ENCODE measurements at places on chromosomes 11 and 22.

- H3K4me3 ChIP-seq = no peak overlapping the region
- no peaks in the 10 kb centered on the region for H3K4me1 ChIP-seq
- no peak for DNase-seq
- no peaks in the 10 kb centered on the region for H3K36me3 ChIP-seq
- no peak overlapping the region for H3K27ac ChIP-seq
Measured at GRCh38 chr11:19849947-19850593, 137.4 kb downstream of the NAV2 start.

GRCh38 chr11:2128130-2128510 is 11.1 kb downstream of the IGF2 start:
- peaks cover 76% of the 10 kb centered on the region for H3K27me3 ChIP-seq
- H3K27ac ChIP-seq = no peak overlapping the region
- H3K36me3 ChIP-seq = no peaks in the 10 kb centered on the region
- no peak for DNase-seq

DNA sequence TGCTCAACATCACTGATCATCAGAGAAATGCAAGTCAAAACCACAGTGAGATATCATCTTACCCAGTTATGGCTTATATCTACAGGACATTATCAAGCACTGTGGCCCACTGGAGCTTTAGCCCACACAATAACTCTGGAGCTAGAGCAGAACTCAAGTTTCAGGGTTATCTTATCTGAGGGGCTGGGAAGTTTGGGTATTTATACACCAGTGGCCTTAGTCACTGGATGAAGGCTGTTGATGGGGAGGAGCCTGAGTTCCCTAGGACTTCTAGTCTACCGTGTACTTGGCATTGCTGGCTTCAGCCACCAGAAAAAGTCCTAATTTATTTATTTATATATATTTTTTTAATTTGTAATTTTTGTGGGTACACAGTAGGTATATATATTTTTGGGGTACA is 19.3 kb downstream of the HSD17B12 start:
- peaks cover 61% of the 10 kb centered on the region for H3K36me3 ChIP-seq
- DNase-seq = no peak
- H3K4me1 ChIP-seq = peaks cover 28% of the 10 kb centered on the region
- no peak overlapping the region for H3K27ac ChIP-seq
- no peaks in the 10 kb centered on the region for H3K27me3 ChIP-seq

DNA sequence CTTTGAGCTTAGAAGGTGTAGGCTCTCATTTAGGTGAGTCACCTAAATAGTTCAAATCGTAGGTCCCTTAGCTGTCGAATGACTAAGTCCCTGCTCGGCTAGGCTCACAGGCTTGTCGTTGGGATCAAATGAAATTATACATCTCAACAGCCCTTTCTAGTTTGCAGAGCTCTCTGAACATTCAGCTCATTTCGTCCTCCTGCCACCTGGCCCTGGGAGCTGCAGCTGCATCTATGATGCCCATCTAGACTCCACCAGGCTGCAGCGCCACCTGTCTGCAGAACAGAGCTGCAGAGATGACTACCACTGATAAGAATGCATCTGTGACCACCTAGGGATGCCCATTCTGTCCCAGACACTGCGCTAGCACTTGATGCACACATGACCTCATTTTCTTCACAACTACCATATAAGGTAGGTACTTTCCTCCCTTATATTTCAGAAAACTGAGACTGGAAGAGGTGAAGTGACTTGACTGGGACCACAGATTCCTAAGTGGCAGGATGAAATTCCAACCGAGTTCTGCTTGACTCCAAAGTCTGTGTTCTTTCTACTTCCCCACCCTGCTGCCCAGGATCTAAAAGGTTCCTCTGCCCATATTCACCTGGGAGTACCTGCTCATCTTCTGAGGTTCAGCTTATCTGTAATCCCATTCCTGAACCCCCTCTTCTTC is 141.1 kb upstream of the NARS2 start:
- peak; percentile 13 for DNase-seq
- H3K4me1 ChIP-seq = no peaks in the 10 kb centered on the region
- H3K36me3 ChIP-seq = no peaks in the 10 kb centered on the region
- no peak overlapping the region for H3K27ac ChIP-seq
- no peak overlapping the region for H3K4me3 ChIP-seq
- peaks cover 6% of the 10 kb centered on the region for H3K27me3 ChIP-seq

DNA sequence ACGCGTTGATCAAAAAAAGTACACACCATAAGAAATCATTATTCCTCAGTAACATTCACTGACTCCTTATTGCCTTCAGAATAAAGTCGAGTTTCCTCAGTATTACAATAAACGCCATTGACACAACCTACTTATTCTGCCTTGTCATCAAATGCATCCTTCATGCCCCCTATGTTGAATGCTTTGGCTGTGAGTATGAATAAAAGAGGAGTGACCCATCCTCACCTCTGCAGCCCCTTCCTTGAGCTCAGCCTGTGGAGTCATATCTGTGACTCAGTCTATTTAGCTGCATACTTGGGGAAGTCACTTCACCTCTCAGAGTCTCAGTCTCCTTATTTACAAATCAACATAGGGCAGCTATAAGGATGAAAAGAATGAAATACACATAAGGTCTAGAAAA is 65.1 kb downstream of the USP35 start:
- no peak overlapping the region for H3K27ac ChIP-seq
- peaks cover 1% of the 10 kb centered on the region for H3K36me3 ChIP-seq
- H3K27me3 ChIP-seq = no peaks in the 10 kb centered on the region

DNA sequence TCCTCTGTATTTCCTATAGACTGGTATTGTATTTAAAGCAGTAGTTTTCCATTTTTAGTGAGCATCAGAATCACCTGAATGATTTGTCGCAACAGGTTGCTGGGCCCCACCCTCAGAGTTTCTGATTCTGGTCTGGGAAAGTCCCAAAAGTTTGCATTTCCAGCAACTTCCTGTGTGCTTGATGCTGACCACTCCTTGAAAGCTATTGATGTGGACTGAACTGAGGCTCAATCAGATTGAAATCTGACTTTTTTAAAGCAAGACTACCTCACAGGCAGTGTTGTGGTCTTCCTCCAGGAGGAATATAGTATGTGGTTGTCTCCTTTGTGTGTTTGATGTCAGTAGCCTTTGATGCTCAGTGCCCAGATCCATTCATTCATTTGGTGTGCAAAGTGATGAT is 17.2 kb upstream of the MPZL2 start:
- H3K4me1 ChIP-seq = peaks cover 20% of the 10 kb centered on the region
- peak overlapping the region; percentile 5 for H3K27ac ChIP-seq
- DNase-seq = peak; percentile 13
- no peak overlapping the region for H3K4me3 ChIP-seq
- H3K27me3 ChIP-seq = peaks cover 6% of the 10 kb centered on the region
- H3K36me3 ChIP-seq = peaks cover 6% of the 10 kb centered on the region

GRCh38 chr11:15988693-15989231 is 367.6 kb downstream of the SOX6 start:
- no peaks in the 10 kb centered on the region for H3K27me3 ChIP-seq
- H3K36me3 ChIP-seq = no peaks in the 10 kb centered on the region
- H3K27ac ChIP-seq = no peak overlapping the region
- H3K4me1 ChIP-seq = no peaks in the 10 kb centered on the region
- no peak for DNase-seq

GRCh38 chr11:95557376-95557775 is 232.2 kb downstream of the FAM76B start:
- H3K27me3 ChIP-seq = no peaks in the 10 kb centered on the region
- H3K4me1 ChIP-seq = peaks cover 39% of the 10 kb centered on the region
- H3K4me3 ChIP-seq = no peak overlapping the region
- H3K36me3 ChIP-seq = peaks cover 2% of the 10 kb centered on the region

DNA sequence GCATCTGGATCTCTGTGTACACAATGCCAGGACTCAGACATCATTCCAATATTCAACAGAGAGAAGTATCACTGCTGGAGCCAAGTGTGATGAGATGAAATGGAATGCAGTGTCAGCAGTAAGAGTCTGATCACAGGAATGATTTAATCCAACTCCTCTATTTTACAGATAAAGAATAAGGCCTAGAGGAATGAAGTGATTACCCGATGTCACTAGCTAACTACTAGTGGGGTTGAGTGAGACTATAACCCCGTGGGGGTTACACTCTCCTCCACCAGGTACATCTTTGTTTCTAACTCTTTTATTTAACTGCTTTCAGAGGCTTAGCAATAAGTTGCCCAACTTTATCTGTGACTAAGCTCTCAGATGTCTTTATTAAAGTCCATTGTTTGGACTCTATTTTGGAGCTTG is 94.2 kb upstream of the FAT3 start:
- no peaks in the 10 kb centered on the region for H3K27me3 ChIP-seq
- H3K4me1 ChIP-seq = no peaks in the 10 kb centered on the region
- no peak for DNase-seq
- H3K4me3 ChIP-seq = no peak overlapping the region
- no peaks in the 10 kb centered on the region for H3K36me3 ChIP-seq
- H3K27ac ChIP-seq = no peak overlapping the region

- H3K36me3 ChIP-seq = no peaks in the 10 kb centered on the region
- H3K27ac ChIP-seq = no peak overlapping the region
- no peak for DNase-seq
- H3K27me3 ChIP-seq = no peaks in the 10 kb centered on the region
- no peak overlapping the region for H3K4me3 ChIP-seq
Measured at GRCh38 chr11:107183953-107184352, 165.7 kb upstream of the GUCY1A2 start.

DNA sequence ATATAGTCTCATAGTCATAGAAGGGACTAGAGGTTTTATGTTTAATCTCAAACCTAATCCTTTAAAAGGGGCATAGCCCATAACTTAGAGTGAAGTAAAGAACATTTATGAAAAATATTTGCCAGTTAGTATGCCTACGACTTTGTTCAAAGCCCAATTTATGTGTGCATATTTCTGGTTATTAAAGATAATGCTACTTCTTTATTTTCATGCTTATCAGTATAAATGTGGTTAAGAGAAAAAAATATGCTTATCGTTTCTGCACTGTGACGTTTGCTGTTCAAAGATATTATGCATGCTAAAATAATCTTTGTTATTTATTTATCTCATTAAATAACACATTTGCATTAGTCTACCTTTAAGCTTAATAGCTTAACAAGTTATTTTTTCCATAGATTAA is 343.9 kb downstream of the DYNC2H1 start:
- H3K36me3 ChIP-seq = no peaks in the 10 kb centered on the region
- no peak for DNase-seq
- no peak overlapping the region for H3K4me3 ChIP-seq
- no peaks in the 10 kb centered on the region for H3K27me3 ChIP-seq
- H3K4me1 ChIP-seq = no peaks in the 10 kb centered on the region

DNA sequence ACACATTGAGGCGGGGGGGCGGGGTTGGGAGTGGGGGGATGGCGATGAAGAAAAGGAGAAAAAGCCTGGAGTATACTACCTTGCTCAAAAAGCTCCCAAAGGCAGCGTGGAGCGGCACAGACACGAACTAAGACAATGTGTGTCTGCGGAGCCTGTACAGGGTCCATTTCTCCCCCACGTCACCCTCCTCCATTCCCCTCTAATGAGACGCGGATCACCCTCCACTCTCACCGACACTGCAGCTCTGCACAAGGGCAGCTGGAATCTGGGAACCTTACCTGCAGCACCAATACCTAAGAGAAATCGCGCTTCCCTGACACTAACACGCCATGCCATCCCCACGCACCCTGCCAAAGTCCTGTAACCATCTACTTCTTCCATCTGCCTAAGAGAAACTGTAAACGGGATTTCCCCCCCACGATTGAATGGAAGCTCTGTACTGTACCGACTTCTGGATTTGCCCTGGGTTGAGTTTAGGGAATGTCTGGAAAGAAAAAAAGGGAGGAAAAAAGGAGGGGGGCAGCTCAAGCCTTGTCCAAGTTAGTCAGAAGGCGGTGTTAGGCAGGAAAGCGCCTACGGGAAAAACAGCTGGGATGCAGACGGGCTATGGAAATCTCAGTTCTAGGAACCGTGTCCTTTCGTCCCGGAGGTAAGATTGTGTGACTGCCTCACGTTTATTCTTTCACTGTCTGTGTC is 125.7 kb upstream of the C11orf58 start:
- no peak for DNase-seq
- H3K27me3 ChIP-seq = peaks cover 44% of the 10 kb centered on the region
- peak overlapping the region; percentile 76 for H3K27ac ChIP-seq
- peak overlapping the region; percentile 16 for H3K4me3 ChIP-seq

DNA sequence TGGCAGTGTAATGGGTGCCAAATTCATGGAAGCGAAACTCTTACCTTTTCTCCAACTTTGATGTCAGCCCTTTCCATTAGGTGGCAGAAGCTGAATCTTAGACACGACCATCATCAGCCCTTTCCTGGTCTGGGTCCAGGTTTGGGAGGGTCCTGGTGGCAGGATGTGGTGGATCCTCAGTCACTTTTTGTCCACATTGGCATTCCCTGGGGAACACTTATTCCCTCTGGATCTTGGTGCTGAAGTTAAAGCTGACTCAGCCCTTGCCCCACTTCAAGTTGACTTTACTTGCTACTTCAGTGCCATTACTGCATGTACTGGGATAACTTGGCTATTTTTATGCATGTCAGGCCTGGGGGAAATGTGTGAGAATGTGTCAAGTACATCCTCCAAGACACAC is 16.6 kb upstream of the NTM start:
- no peaks in the 10 kb centered on the region for H3K36me3 ChIP-seq
- H3K4me1 ChIP-seq = no peaks in the 10 kb centered on the region
- no peak overlapping the region for H3K27ac ChIP-seq
- no peaks in the 10 kb centered on the region for H3K27me3 ChIP-seq
- no peak overlapping the region for H3K4me3 ChIP-seq

GRCh38 chr11:29321293-29322132 is 695.3 kb downstream of the KCNA4 start:
- H3K4me1 ChIP-seq = no peaks in the 10 kb centered on the region
- no peak overlapping the region for H3K4me3 ChIP-seq
- no peaks in the 10 kb centered on the region for H3K27me3 ChIP-seq
- no peak for DNase-seq
- no peaks in the 10 kb centered on the region for H3K36me3 ChIP-seq

DNA sequence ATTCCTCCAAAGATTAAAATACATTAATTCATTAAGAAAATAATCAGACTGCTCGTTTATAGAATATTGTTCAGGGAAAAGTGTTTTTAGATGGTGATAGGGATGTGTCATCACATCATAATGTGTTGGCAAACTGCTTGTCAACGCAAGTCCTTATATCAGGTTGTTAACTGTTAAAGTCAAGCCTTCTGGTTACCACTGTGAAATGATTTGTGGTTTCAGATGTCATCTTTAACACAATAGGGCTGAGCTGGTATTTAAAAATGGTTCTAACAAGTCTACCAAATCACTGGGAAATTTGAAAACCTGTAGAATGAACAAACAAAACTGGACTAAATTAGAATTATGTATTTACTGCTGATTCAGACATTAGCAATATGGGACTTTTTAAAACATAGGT is 2.4 kb upstream of the MMP13 start:
- H3K36me3 ChIP-seq = no peaks in the 10 kb centered on the region
- no peaks in the 10 kb centered on the region for H3K4me1 ChIP-seq
- DNase-seq = no peak
- H3K27ac ChIP-seq = no peak overlapping the region

- peaks cover 4% of the 10 kb centered on the region for H3K36me3 ChIP-seq
- H3K27ac ChIP-seq = no peak overlapping the region
- H3K27me3 ChIP-seq = no peaks in the 10 kb centered on the region
- no peak for DNase-seq
- peaks cover 7% of the 10 kb centered on the region for H3K4me1 ChIP-seq
Measured at GRCh38 chr11:100731471-100731870, 44.4 kb downstream of the ARHGAP42 start.

- H3K4me3 ChIP-seq = no peak overlapping the region
- DNase-seq = no peak
- H3K27ac ChIP-seq = peak overlapping the region; percentile 79
- peaks cover 1% of the 10 kb centered on the region for H3K36me3 ChIP-seq
- peaks cover 32% of the 10 kb centered on the region for H3K4me1 ChIP-seq
- peaks cover 10% of the 10 kb centered on the region for H3K27me3 ChIP-seq
Measured at GRCh38 chr22:22122348-22123117, 122.1 kb upstream of the VPREB1 start.

GRCh38 chr11:133697603-133698180 is 147.6 kb downstream of the SPATA19 start:
- H3K27ac ChIP-seq = no peak overlapping the region
- no peak for DNase-seq
- H3K4me1 ChIP-seq = no peaks in the 10 kb centered on the region

All from stimulated activated naive B cell treated with anti-CD40 and anti-IgM and Interleukin-4, amounts not matched to agents 10 μg/mL and 1 μg/mL and 100 μg/mL, for 72 hours (primary cell).